ENCODE measurements at places on chromosomes 13 and 19.

GRCh38 chr13:111228262-111229144 lies 91.9 kb upstream of the TEX29 start:
- no peak for DNase-seq

DNA sequence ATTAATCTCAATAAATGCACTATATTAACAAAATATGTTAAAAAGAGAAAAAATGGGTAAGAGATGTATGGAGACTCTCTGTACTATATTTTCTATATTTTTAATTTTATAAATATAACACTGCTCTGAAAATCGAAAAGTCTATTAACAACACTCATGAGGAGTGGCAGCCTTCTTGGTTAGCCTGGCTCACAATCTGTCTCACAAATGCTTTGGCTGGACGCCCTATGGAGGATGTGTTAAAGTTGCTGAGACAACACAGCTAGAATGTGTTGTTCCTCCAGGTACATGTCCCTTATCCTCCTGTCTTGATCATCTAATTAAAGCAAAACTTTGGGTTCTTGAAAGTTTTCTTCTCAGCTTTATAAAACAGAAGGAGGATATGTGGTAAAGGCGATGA lies 396.6 kb upstream of the PCDH20 start:
- DNase-seq, result no peak

DNA sequence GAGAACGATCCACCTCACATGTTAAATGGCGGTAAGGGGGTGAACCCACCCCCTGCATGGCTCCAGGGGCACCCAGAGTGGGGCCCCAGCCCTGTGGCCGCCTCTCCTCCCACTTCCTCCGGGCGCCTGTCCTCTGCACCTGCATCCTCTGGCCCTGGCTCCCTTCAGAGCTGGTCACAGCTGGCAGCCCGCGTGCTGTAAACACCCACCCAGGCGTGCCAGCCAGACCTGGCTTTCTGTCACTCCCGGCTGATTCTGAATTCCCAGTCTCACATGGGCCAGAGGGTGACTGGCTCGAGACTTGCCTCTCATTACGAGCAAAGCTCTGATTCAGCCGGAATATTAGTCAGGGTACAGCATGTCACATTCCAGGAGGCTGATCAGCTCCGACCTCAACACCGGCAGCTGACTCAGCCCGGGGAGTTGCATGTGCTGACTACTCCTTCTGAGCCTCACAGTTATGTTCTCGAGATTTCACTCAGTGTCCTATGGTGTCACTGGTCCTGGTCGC lies 75.1 kb downstream of the GNG7 start:
- DNase-seq, result no peak

- DNase-seq, result no peak
Measured at GRCh38 chr13:89393758-89394304, 1722.7 kb downstream of the SLITRK5 start.

DNA sequence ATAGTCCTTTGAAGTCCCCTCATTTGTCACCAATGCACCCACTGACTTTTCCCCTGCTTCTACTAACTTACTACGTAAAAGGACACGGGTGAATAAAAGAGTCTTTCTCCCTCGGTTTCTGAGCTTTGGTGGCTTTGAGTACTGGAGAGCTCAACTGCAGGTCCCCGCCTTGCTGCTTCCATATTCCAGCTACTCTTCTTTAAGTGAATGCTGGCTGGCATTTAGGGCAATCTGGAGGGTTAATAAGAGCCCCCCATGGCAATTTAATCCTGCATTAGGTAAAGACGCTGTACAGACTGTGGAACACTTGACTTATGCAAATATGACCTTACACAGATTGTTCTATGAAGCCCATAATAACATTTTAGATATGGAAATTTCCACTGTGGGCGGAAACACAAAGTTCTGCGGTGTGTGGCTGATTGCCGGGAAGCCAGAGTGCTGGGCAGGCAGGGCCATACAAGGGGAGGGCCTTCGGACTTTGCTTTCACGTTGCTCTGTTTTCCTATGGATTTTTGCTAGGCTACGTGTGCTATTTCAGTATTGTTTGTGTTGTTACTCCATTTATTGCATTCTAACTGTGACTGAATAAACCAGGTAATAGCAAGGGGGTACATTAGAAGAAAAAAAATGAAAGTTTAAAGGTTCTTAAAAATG lies 97.5 kb downstream of the SLC10A2 start:
- DNase-seq, result no peak

GRCh38 chr19:38557205-38557799 lies 60.5 kb downstream of the MAP4K1 start:
- no peak for DNase-seq

GRCh38 chr13:90618133-90618532 lies 729.4 kb upstream of the MIR17HG start:
- DNase-seq, result no peak

DNA sequence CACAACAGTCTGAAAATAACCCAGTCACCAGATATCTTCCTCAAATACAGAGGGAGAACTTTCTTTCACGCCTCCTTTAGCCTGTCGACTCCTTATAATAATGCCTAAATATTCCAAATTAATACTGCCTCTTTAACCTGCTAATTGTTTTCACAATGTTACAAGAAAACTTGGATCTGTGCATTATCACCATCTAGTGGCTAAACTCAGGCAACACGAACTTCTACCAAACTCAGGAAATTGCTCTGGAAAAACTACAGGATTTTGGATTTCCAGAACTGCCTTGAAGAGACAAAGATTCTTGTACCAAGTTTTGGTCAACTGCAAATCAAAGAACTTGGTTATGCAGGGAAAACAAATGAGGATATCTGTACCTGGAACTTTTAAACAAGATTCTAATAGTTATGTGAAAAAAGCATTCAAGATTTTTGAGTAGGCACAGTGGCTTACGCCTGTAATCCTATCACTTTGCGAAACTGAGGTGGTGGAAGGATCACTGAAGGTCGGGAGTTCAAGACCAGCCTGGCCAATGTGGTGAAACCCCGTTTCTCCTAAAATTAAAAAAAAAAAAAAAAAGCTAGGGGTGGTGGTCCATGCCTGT lies 10.8 kb downstream of the CLN5 start:
- no peak for DNase-seq

DNA sequence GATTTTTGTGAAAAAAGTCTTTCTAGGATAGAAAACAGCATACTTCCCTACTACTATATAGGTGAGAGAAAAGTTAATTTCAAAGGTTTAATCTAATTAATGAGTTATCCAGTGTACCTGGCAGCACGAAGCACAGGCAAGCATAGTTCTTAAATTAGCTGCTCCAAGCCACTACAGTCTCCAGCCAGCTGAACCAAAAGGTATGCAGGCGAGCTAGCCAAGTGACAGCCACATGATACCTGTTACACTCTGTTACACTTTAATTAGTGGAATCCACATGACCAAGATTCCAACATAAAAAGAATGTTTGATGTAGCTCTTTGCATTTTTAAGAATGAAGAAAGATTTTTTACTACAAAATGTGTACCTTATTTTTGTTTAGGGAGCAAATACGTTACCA lies 15.5 kb downstream of the SLC25A30 start:
- no peak for DNase-seq
